Activated T-helper 1 cell treated with Interleukin-2 at 50 U/mL for 16 hours (primary cell): ENCODE measurements at places on chromosomes 7 and 10.

- no peak for DNase-seq
These were observed 718.9 kb downstream of the LRMDA start for GRCh38 chr10:76150139-76150875.

- DNase-seq, result no peak
These were observed 117.9 kb upstream of the COL1A2 start for GRCh38 chr7:94276795-94277194.

DNA sequence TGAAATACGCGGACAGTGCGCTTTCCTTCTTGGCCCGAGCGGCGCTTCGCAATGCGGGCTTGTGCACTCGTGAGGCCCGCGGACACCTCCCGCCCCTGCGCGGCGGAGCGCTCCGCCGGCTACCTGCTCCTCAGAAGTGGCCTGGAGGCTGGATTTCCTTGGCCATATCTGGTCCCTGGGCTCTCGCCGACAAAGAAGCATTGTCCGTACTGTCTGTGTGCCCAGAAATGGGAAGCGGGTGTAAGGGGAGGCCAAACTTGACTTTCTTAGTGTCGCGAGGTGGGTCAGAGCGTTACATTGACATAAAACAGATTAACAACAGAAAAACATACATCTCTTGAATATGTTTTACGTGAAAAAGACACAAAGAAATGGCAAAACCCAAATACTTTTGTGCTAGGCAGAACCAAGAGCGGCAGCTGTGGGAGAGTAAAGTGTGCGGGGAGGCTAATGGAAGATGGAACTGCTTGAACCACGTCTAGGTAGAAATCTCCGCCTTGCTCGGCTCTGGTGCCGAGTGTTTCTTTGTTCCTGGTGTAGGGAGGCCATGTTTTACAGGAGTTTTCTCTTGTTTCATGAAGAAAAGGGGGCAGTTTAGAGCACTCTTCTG, 1.4 kb downstream of the LANCL2 start:
- DNase-seq, result no peak

GRCh38 chr7:68691261-68692216, 906.7 kb upstream of the AUTS2 start:
- no peak for DNase-seq

DNA sequence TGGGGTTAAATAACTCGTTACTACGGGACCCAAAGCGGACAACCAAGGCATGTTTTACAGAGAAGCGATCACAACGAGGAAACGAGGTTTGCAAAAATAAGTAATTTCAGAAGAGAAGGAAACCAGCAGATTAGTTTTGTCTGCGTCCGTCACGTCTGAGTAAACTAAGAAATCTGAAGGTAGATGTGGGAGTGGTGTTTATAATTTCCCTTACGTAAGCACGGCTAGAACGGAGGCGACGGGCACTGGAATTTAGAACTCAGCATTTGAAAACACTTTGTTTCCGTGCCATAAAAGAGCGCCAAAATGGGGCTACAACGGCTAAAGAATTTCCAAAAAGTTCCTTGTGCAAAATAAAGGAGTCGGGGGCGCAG, 718 bp upstream of the UMAD1 start:
- DNase-seq, result no peak

GRCh38 chr10:6503171-6503570, 76.9 kb downstream of the PRKCQ start:
- DNase-seq, result no peak

- DNase-seq, result no peak
These were observed 39.5 kb downstream of the TSPAN14 start for GRCh38 chr10:80493522-80494051.

DNA sequence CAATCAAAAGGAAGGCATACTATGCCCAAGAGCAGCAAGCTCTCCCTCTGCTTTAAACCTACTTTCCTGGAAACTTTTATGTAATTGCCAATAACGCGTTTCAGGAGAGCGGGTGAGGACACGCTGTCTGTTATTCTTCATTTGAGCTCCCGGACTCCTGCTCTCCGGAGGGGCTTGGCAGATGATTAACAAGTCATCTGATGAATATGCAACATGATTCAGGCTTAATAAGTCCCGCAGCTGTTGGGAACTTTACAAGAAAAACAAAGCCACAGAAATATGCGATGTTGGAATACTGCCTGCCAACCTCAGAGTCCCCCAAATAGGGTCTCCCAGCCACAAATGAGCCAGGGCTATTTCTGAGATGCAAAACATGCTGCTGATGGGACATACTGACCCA, 348.0 kb downstream of the GPAM start:
- no peak for DNase-seq

GRCh38 chr7:85997515-85997914, 646.2 kb upstream of the GRM3 start:
- DNase-seq, result no peak

- DNase-seq, result no peak
These were observed 34.8 kb upstream of the MSMB start for GRCh38 chr10:46080886-46081285.

DNA sequence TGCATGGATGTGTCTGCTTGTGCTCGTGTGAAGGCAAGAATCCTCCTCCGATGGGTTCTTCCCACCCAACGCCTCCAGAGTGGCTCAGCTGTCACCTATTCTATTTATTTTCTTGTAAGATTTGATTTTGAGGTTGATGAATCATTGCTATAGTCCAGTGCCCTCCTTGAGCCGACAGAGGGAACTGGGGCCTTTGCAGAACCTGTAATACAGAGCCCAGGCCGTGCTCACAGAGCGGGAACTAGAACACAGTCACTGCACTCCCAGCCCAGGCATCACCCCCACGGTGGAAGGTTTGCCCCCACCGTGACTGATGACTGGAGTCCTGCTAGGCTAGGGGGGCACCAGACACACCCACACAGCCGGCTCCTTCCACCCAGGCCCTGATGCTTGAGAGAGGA, 2.0 kb downstream of the RARRES2 start:
- DNase-seq, result no peak

GRCh38 chr10:99975942-99976809, 33.6 kb downstream of the DNMBP start:
- no peak for DNase-seq

DNA sequence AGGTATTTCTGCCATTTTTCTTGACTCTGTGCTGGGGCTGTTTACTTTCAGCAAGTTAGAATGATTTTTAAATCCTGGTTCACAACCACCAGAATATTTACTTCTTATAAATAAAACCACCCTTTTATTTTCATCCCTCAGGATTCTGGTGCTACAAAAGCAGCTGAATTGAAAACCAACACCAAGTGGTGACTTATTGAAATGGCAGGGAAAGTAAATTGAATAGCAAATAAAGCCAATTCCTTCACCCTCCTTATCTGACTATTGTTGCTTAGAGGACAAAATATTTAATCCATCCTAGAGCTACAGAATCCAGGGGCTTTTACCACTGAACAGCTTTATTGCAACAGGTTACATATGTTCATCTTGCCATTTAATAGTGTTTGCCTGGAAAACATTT, 828.6 kb upstream of the GHITM start:
- no peak for DNase-seq
